Activated T-helper 2 cell treated with anti-CD3 and anti-CD28 coated beads, Interferon-gamma antibody, Interleukin-2, Interleukin-4, amounts not matched to agents 10 μg/mL and 5 μg/mL and 100 μg/mL, durations not matched to agents 14 hours and 24 hours and 36 hours (primary cell): ENCODE measurements at places on chromosomes 5 and 9.

GRCh38 chr5:29894668-29895067 is 1298.8 kb upstream of the CDH6 start:
- no peak for DNase-seq
- H3K27me3 ChIP-seq: no peaks in the 10 kb centered on the region
- H3K27ac ChIP-seq: no peak overlapping the region
- no peaks in the 10 kb centered on the region for H3K4me1 ChIP-seq
- H3K4me3 ChIP-seq: no peak overlapping the region

DNA sequence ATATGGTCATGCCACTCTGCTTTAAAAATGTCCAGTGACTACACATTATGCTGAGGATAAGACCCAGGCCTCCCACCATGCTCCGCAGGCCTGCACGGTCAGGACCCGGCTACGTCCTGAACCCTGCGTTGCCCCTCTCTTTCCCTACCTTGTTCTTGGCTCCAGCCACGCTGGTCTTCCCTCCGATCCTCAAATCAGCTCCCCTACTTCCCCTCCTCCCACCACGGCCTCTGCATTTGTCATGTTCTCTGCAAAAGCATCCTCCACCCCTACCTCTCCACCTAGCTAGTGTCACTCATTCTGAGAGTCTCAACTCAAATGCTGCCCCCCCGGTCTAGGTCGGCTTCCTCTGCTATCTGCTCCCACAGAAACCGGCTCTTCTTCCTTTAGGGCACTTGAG is 11.2 kb downstream of the GPX3 start:
- no peak overlapping the region for H3K27ac ChIP-seq
- no peaks in the 10 kb centered on the region for H3K4me1 ChIP-seq
- DNase-seq: no peak
- H3K36me3 ChIP-seq: peaks cover 91% of the 10 kb centered on the region
- no peak overlapping the region for H3K4me3 ChIP-seq
- H3K27me3 ChIP-seq: no peaks in the 10 kb centered on the region

DNA sequence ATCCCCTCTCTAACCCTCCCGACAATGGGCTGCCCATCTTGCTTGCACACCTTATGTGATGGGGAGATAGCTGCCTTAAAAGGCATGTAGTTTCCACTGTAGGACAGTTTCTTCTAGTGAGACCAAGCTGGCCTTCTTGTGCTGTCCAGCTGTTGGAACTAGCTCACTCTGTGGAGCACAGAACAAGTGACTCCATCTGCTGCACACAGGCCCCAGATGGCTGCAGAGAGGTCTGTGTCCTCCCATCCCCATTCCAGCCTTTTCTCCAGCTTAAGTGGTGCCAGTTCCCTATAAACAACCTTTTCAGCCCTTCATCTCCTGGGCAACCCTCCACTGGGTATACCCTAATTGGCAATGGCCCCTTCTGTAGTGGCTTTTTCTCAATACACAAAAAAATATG is 18.7 kb upstream of the PSD2 start:
- H3K4me3 ChIP-seq: no peak overlapping the region
- H3K36me3 ChIP-seq: no peaks in the 10 kb centered on the region
- DNase-seq: no peak
- no peak overlapping the region for H3K27ac ChIP-seq

GRCh38 chr9:106861640-106862109 is 1.3 kb upstream of the ZNF462 start:
- peaks cover 65% of the 10 kb centered on the region for H3K27me3 ChIP-seq
- DNase-seq: no peak
- peaks cover 5% of the 10 kb centered on the region for H3K4me1 ChIP-seq
- H3K4me3 ChIP-seq: no peak overlapping the region

DNA sequence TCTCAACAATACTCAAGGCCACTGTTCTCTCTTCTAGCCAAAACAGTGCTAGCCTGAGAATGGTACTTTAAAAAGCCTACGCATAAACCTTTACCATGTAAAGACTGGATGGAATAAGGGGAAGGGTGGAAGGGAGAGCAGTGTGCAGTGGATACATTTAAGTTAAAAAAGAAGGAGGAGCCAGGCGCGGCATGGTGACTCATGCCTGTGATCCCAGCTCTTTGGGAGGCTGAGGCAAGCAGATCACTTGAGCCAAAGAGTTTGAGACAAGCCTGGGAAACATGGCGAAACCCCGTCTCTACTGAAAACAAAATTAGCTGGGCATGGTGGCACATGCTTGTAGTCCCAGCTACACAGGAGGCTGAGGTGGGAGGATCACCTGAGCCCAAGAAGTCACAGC is 127.7 kb upstream of the KIF2A start:
- H3K27ac ChIP-seq: no peak overlapping the region
- H3K36me3 ChIP-seq: no peaks in the 10 kb centered on the region
- DNase-seq: no peak
- H3K4me3 ChIP-seq: no peak overlapping the region
- no peaks in the 10 kb centered on the region for H3K4me1 ChIP-seq
- peaks cover 3% of the 10 kb centered on the region for H3K27me3 ChIP-seq

- no peak for DNase-seq
- H3K27ac ChIP-seq: no peak overlapping the region
- no peaks in the 10 kb centered on the region for H3K36me3 ChIP-seq
- H3K4me3 ChIP-seq: no peak overlapping the region
- no peaks in the 10 kb centered on the region for H3K4me1 ChIP-seq
- H3K27me3 ChIP-seq: peaks cover 2% of the 10 kb centered on the region
These were observed 17.8 kb downstream of the HINT1 start for GRCh38 chr5:131147258-131147657.

DNA sequence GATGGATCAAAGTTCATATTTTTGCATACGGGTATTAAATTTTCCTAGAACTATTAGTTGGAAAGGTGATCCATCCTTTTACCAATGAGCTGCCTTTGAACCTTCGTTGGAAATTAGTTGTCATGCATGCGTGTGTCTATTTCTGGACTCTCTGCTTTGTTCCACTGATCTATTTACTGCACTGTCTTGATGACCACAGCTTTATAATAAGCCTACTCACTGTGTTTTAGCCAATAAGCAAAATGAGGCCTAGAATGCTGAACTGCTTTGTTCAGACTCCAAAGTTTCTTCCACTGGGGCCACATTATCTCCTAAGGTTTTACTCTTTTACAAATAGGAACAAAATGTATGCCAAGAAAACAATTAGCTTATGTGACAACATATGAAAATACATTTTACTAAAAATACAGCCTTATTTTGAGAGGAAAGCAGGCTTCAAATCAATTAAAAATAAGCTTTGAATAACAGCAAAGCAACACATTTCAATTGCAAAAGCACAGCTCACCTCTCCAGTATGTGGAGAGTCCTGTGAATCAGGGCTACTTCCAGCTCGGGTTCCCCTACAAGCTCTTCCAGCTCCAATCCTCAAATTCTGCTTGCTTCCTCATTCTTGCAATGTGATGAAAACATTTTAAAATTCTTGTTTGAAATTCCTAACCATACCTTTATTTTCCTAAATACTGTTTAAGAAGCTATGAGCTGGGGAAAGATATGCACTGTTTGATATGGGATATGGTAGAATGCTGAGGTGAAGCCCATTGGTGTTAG is 72.0 kb downstream of the RETREG1 start:
- no peaks in the 10 kb centered on the region for H3K27me3 ChIP-seq
- H3K4me1 ChIP-seq: peaks cover 19% of the 10 kb centered on the region
- DNase-seq: no peak
- H3K27ac ChIP-seq: no peak overlapping the region

GRCh38 chr9:94950579-94951323 is 224.3 kb downstream of the AOPEP start:
- no peak overlapping the region for H3K4me3 ChIP-seq
- DNase-seq: no peak
- H3K36me3 ChIP-seq: no peaks in the 10 kb centered on the region
- H3K27me3 ChIP-seq: no peaks in the 10 kb centered on the region
- peaks cover 31% of the 10 kb centered on the region for H3K4me1 ChIP-seq
- no peak overlapping the region for H3K27ac ChIP-seq

GRCh38 chr5:76099286-76099702 is 16.1 kb downstream of the SV2C start:
- H3K27ac ChIP-seq: no peak overlapping the region
- no peak overlapping the region for H3K4me3 ChIP-seq
- DNase-seq: no peak
- peaks cover 8% of the 10 kb centered on the region for H3K4me1 ChIP-seq

GRCh38 chr5:176887252-176887849 is 11.8 kb downstream of the HK3 start:
- no peak overlapping the region for H3K27ac ChIP-seq
- no peak overlapping the region for H3K4me3 ChIP-seq
- no peak for DNase-seq
- H3K36me3 ChIP-seq: no peaks in the 10 kb centered on the region

GRCh38 chr9:133454325-133454724 is 5.5 kb upstream of the CACFD1 start:
- no peak overlapping the region for H3K4me3 ChIP-seq
- no peak for DNase-seq
- peaks cover 2% of the 10 kb centered on the region for H3K4me1 ChIP-seq

- no peak overlapping the region for H3K4me3 ChIP-seq
- no peak for DNase-seq
- no peaks in the 10 kb centered on the region for H3K36me3 ChIP-seq
- H3K27me3 ChIP-seq: no peaks in the 10 kb centered on the region
- no peaks in the 10 kb centered on the region for H3K4me1 ChIP-seq
These were observed 247.0 kb upstream of the TNC start for GRCh38 chr9:115364991-115365390.

GRCh38 chr5:135915466-135916001 is 19.9 kb upstream of the IL9 start:
- no peaks in the 10 kb centered on the region for H3K36me3 ChIP-seq
- no peak overlapping the region for H3K27ac ChIP-seq
- H3K27me3 ChIP-seq: peaks cover 50% of the 10 kb centered on the region
- DNase-seq: no peak

- H3K36me3 ChIP-seq: no peaks in the 10 kb centered on the region
- H3K4me1 ChIP-seq: no peaks in the 10 kb centered on the region
- H3K4me3 ChIP-seq: no peak overlapping the region
- no peak for DNase-seq
These were observed 78.4 kb downstream of the SEMA5A start for GRCh38 chr5:9467199-9468059.

DNA sequence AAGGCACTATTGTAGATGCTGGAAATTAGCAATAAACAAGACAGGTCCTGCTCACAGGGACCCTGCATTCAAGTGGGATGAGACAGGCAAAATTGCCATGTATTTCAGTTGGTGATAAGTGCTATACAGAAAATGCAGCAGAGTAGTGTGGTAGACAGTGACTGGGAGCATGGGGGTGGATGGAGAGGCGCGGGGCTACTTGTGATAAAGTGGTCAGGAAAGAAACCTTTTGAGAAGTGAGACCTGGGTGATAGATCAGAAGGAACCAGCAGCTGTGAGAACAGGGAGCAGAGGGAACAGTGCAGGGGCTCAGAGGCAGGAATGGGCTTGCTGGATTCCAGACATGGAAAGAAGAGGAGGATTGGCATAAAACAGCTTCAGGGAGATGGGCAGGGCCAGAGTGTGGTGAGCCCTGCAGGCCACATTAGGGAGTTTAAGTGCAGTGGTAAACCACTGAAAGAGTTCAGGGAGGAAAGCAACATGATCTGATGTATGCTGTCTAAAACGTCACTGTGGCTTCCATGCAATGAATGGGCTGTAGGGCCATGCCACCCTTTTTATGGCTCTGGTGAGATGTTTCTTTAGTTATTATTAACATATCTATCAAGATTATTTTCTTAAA is 7.3 kb downstream of the CRHBP start:
- H3K27ac ChIP-seq: peak overlapping the region; percentile 0
- peaks cover 18% of the 10 kb centered on the region for H3K4me1 ChIP-seq
- peaks cover 42% of the 10 kb centered on the region for H3K27me3 ChIP-seq
- H3K4me3 ChIP-seq: no peak overlapping the region
- no peaks in the 10 kb centered on the region for H3K36me3 ChIP-seq
- DNase-seq: peak; percentile 18

DNA sequence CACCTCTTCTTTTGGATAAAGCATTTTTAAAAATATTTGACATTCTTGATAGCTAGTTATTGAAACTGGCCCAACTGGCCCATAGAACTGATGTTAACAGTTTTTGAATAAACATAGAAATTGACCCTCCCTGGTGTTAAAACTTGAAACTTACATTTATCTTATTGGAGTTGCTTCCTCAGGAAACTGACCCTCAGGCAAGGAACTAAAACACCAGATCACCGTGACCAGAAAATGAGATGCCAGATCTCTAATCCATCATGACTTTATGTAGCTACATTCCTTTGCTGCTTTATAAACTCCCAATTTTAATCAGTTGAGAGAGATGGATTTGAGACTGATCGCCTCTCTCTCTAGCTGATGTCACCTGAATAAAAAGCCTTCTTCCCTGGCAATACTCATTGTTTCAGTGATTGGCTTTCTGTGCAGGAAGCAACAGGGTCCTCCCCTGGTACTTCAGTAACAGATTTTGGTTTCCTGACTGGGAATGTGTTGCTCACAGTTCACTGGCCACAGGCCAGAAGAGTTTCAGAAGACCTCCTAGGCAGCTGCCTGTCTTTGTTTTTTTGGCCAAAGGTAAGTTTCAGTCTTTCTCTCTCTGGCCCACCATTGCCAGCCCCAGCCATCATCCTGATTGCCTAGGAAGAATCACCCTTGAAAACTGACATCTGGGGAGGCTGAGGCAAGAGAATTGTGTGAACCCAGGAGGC is 212.4 kb downstream of the DTWD2 start:
- H3K27me3 ChIP-seq: no peaks in the 10 kb centered on the region
- H3K4me1 ChIP-seq: no peaks in the 10 kb centered on the region
- no peak overlapping the region for H3K27ac ChIP-seq
- DNase-seq: no peak

- H3K27me3 ChIP-seq: no peaks in the 10 kb centered on the region
- H3K36me3 ChIP-seq: peaks cover 36% of the 10 kb centered on the region
- no peaks in the 10 kb centered on the region for H3K4me1 ChIP-seq
- DNase-seq: no peak
- no peak overlapping the region for H3K27ac ChIP-seq
These were observed 10.6 kb downstream of the SPINK4 start for GRCh38 chr9:33250458-33250995.

GRCh38 chr5:103867857-103868598 is 305.4 kb upstream of the NUDT12 start:
- no peaks in the 10 kb centered on the region for H3K4me1 ChIP-seq
- no peak overlapping the region for H3K27ac ChIP-seq

DNA sequence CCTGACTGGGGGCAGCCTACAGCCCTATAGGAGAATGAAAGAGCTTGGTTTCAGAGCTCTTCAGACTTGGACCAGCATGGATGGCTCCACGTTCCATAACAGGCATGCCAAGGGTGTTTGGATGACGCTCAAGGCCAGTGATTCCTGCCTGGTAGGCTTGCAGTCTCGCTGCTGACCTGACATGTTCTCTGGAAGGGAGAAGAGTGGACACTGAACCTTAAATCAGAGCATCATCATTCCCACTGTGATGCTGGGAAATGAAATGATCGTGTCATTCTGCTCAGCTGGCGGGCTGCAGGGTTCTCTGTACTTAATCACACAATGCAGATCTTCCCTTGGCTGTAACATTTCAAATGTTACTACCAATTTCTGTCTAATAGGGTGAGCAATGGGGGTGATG is 57.0 kb downstream of the CFAP90 start:
- H3K36me3 ChIP-seq: no peaks in the 10 kb centered on the region
- H3K4me1 ChIP-seq: no peaks in the 10 kb centered on the region
- no peak overlapping the region for H3K27ac ChIP-seq
- no peak for DNase-seq
- H3K27me3 ChIP-seq: no peaks in the 10 kb centered on the region

GRCh38 chr5:157827423-157827822 is 31.5 kb downstream of the CLINT1 start:
- H3K4me3 ChIP-seq: no peak overlapping the region
- H3K27me3 ChIP-seq: no peaks in the 10 kb centered on the region

GRCh38 chr9:87157366-87158031 is 210.2 kb upstream of the GAS1 start:
- no peaks in the 10 kb centered on the region for H3K27me3 ChIP-seq
- no peaks in the 10 kb centered on the region for H3K4me1 ChIP-seq
- H3K36me3 ChIP-seq: no peaks in the 10 kb centered on the region
- no peak overlapping the region for H3K27ac ChIP-seq
- DNase-seq: no peak
